ENCODE measurements at places on chromosomes 7 and 10. TPM values are rescaled to one million over a fixed set of nuclear protein-coding genes. Genes with fewer than 3 reads are reported as not detected.

C10orf143 gene
- total RNA-seq = 1.4 TPM

TMEM130 gene
- 1.3 TPM for total RNA-seq

TEX47 gene
- not detected for total RNA-seq

GARIN1A gene
- 0.30 TPM for total RNA-seq

SPDYE11 gene
- total RNA-seq = 0.10 TPM

ERVW-1 gene
- 0.20 TPM for total RNA-seq

ZNF853 gene
- 5.1 TPM for total RNA-seq

PNLIP gene
- 1.4 TPM for total RNA-seq

ENTPD1 gene
- total RNA-seq = 26.0 TPM

RSPH10B gene
- 0.20 TPM for total RNA-seq

TMEM60 gene
- 11.0 TPM for total RNA-seq

FZD1 gene
- 15.9 TPM for total RNA-seq

GPR26 gene
- not detected for total RNA-seq

NYAP1 gene
- 1.7 TPM for total RNA-seq

ACHE gene
- total RNA-seq = 9.8 TPM

SLC26A4 gene
- 1.1 TPM for total RNA-seq

WNT2 gene
- total RNA-seq = 4.5 TPM

GPR37 gene
- 4.3 TPM for total RNA-seq

SNX13 gene
- 59.4 TPM for total RNA-seq

TAS2R4 gene
- total RNA-seq = 3.1 TPM

SP8 gene
- total RNA-seq = not detected

ZNF503 gene
- total RNA-seq = 5.6 TPM

SPDYE1 gene
- total RNA-seq = 0.10 TPM

EDRF1 gene
- total RNA-seq = 32.2 TPM

ELN gene
- 321 TPM for total RNA-seq

GNAI1 gene
- total RNA-seq = 77.6 TPM

SLC13A1 gene
- total RNA-seq = not detected

MYO1G gene
- total RNA-seq = 2.6 TPM

MYH16 gene
- total RNA-seq = not detected

BICC1 gene
- 30.3 TPM for total RNA-seq

LRRD1 gene
- 0.30 TPM for total RNA-seq

NME8 gene
- 0.79 TPM for total RNA-seq

PROSER2 gene
- total RNA-seq = 4.9 TPM

PDIA4 gene
- total RNA-seq = 72.3 TPM

CEP41 gene
- 5.4 TPM for total RNA-seq

RET gene
- 9.3 TPM for total RNA-seq

ATOH7 gene
- not detected for total RNA-seq

NRBF2 gene
- total RNA-seq = 23.6 TPM

SPAM1 gene
- total RNA-seq = not detected

All from skin of body (tissue), 3 donors.